Daoy (cell line): ENCODE measurements at places on chromosomes 1 and 21. TPM values are rescaled to one million over a fixed set of nuclear protein-coding genes. Genes with fewer than 3 reads are reported as not detected.

DNA sequence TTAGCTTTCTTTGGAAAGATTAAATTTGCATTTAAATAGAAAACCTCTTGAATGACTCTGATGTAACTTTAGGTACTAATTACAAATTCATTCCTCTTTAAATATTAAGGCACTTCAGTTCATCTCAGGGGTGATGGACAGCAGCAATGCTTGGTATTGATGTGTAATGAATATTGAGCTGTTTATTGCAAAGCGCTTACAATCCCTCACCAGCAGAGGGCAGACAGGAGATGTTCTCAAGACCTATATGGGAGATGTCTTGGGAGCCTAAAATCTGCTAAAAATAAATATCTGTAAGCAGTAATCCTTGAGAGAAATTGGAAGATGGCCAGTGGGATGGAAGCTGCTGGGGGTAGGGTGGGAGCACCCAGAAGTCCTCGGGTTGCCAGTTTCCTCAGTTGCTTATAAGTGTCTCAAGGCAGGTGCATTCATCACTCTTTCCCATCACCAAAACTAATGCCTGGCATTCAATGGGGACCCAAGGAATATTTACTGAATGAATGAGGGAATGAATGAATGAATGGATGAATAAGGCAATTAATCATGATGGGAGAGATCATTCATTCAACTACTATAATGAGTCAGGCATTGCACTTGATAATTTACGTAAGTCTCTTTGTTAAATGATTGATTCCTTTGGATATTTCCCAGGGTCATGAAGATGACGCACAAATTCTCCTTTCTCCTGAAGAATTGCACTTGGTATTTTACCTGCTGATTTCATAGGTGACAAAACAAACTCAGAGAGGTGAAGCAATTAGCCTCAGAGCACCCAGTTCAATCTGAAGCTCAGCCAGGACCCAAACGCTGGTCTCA lies 2.3 kb downstream of the KLHDC8A start:
- DNase-seq: peak; percentile 75

DNA sequence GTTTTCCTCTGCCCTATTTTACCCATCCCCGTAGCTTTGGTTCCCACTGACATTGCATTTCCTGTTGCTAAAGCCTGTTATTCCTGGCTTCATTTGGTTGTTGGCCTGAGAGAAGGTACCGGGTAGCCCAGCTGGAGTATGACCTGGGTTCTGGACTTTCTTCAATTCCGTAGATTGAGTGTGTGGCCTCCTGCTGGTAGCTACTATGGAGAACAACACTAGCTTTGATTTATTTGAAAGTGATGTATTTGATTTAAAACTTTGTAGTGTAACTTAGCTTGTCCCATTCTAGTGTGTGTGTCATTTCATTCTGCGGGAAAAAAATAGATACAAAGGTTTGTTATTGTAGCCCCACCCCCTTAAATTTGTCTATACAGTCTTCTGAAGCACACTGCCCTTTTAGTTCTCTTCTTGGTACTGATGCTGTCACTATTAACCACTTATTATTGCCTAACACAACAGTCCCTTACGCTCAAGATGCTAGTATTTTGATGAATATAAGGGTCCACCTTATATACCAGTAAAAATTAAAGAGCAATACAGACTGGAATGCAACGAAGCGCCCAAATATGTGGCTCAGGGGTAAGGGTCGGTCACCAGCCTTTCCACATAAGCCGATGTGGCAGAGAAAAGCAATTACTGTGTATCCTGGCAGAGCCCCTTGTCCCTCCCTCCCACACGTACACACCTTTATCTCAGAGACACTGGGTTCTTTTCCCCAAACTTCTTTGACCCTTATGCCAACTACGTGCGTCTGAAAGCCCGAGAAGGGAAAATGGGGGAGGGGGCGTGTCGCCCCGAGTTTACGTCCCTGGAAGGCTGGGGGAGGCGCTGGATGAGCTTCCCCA lies 643 bp upstream of the MOV10 start:
- DNase-seq: peak; percentile 48

Gene EPHA10
- total RNA-seq: not detected in 2 replicates

Gene MPZ
- total RNA-seq: 0.57 TPM in 1 of 2 replicates, not detected in the other

DNA sequence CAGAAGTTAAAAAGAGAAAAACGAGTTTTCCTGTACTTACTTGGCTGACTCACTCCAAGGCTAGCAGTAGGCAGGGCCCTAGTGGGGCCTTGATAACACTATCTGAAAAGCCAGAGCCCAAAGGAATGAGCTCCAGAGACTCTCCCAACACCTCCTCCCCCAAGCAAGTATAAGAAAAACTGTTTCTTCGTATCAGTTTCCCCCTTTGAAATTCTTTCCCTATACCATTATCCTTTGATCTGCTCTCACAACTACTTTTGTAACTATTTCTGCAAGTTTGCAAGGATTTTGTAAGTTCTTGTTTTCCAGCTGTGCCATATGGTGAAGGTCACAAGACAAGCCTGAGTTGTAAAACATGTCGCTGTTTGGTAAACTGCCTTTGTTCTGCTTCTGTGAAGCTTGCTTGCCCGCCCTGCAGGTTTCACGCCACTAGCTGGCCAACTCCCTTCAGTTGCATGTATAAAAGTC lies 36.5 kb upstream of the KCNJ15 start:
- DNase-seq: no peak

DNA sequence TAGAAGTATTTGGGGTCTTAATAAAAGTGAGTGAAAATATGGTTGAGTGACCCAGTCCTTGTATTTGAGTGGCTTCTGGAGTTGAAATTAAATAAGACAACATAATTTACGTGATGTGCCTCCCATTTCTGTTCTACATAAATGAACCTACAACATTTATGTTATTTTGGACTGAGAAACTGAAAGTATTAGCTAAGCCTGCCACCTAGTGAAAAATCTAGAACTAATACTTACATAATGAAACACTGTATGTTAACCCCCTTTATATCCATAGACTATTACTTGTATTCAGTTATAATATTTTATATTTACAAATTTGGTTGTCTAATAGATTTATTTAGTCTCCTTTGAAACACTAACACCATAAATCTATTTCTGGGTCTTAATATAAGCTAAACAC lies 298.9 kb downstream of the KCNT2 start:
- no peak for DNase-seq

DNA sequence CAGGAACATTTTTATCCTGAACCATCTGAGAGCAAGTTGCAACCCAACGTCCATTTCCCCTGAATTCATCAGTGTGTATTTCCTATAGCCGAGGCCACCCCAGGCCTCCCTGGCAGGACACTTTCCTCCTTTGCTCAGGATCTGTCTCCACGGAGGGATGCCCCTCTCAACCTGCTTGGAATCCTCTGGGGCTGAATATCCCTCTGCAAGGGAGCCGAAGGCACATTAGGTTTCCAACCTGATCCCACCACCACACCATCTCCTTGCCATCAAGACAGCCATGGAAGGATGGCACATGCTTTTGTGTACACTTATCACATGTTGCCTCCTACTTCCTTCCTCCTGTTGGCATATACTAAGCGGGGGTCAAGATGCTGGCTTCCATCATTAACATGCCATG lies 74.8 kb upstream of the EDN2 start:
- no peak for DNase-seq

- no peak for DNase-seq
Measured at GRCh38 chr1:22584970-22585369, 21.7 kb downstream of the EPHA8 start.

Gene AMY2A
- not detected in 2 replicates for total RNA-seq

- DNase-seq: no peak
Measured at GRCh38 chr1:94265011-94265422, 27.6 kb upstream of the ARHGAP29 start.

Gene EDARADD
- total RNA-seq: 2.7 and 6.0 TPM in 2 replicates
